Effector memory CD8-positive, alpha-beta T cell (primary cell): ENCODE measurements at places on chromosomes 13 and 19.
A peak's percentile ranks its signal among the peaks of the same experiment; 100 is the strongest.

DNA sequence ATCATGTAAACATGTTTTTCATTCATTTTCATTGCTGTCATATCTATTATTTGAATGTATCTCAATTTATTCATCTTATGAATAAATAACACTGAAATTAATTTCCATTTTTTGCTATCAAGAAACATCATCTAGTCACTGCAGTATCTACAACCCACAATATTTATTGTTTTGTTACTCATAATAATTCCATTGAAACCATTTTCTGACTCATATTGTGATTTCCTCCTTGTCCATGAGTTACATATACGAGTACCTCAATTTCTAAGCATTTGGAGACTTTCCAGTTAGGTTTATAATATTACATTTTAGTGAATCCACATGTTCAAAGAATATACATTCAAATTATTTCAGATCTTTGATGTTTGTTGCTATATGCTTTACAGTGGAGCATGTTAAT lies 1524.0 kb downstream of the SLITRK1 start:
- DNase-seq = no peak

DNA sequence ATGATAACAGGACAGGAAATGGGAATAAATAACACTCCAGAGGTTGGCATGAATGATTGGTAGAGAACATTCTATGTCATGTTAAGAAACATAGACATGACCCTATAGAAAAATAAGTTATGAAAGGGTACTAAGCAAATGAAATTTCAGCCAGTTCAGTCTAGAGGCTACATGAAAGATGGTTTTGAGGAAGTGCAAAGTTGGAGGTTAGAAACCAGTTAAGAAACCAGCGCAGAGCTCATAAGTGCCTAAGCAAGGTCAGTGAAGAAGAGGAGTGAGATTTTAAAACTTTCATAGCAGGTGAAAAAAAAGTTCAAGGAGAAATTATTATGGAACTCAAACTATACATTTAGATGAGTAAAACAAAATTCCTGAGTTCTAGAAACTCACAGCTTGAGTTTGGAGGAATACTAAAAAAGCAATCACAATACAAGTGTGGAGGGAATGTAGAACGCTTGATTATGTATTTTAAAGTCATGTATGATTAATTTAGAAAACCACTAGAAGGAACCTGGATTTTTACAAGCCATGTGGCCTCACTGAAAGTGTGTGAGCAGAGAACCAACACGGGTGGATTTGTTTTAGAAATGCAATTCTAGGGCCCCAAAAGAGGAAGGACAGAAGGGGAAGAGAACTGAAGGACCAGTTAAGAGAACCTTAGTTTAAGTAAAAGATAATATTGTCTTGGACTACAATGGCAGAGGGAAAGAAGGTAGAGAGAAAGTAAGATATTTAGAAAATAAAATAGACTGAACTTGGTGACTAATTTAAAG lies 162.4 kb downstream of the PCDH20 start:
- no peak for DNase-seq

DNA sequence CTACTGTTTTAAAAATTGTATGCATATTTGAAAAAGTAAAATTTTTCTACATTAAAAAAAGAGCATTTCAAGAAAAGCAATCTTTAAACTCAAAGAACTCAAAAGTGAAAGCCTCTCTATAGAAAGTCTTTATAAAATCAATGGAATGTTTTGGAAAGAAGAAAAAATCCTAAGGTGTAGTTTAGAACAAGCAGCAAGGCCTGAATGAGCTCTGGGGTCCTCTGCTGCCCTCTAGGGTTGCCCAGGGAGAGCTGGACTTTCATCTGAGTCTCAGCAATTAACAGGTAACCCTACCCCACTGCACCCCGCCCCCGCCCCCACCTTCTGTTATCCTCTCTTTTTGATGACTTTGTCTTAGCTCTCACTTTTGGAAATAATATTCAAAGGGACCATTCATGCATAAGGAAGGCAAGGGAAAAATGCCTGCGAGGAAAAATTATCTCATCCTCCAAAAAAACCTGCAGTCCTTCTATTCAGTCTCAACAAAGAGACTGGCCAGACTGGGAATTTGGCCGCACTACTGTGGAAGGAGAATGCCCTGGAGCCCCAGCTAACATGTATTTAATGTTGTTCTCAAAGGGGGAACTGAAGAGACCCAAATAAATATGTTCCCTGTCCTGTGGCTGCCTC lies 24.1 kb downstream of the SLC25A30 start:
- no peak for DNase-seq

DNA sequence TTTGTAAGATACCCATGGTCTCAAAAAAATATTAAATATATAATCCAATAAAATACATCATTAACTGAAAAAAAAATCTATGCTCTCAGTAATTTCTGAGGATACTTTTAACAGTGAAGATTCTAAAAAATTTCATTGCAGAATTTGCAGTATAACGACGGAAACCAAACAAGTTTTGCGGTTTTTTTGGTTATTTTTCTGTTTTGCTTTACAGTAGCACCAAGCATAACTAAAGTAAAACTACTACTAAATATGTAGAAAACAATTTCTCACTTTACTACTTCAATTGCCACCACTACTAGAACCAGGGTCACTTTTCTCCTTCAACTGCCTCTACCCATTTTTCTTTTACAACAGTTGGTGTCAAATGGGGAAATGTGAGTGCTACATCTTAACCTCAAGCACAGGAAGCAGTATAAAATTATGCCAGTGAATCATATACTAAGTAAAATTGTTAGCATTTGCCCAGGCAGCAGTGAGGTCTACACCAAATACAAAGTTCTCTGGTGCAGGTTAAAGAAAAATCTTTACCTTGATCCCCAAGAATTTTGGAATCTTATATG lies 24.1 kb downstream of the MICU2 start:
- peak; percentile 4 for DNase-seq
